ENCODE measurements at places on chromosomes 5 and 9. TPM values are rescaled to one million over a fixed set of nuclear protein-coding genes. Genes with fewer than 3 reads are reported as not detected.

Gene BAAT
- 0.53 TPM for total RNA-seq

Gene ARID3C
- not detected for total RNA-seq

Gene TUSC1
- 45.7 TPM for total RNA-seq

Gene LECT2
- not detected for total RNA-seq

Gene IFNA13
- total RNA-seq: not detected

Gene PPP3R2
- total RNA-seq: not detected

Gene NDUFS6
- total RNA-seq: 29.8 TPM

Gene TXNDC8
- not detected for total RNA-seq

DNA sequence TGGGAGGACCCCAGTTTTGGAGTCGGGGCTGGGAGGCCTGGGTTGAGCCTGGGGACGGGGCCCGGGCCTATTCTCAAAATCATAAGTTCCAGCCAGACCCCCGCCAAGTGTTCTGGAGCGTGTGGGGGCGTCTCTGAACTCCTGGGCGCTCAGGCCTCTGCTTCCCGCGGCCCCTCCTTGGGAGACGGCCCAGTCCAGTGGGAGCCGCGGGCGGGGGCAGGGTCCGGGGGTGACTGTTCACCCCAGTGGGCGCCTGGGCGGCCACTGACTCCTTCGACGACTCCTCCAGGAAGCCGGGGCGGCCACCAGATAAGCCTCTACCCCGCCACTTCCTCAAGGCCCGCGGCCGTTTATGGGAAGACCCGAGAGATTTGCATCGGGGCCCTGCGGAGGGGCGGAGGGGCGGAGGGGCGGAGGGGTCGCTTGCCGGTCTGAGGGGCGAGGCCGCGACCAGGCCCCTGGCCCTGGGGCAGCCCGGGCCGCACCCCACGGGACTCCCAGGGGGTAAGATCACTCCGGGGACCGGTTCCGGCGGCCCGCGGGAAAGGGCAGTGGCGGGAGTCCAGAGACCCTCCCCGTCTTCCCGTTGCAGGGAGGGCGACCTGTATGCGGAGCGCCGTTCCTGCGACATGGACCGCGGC is 655 bp downstream of the TOR4A start:
- no peak for DNase-seq
- peaks cover 12% of the 10 kb centered on the region for H3K4me1 ChIP-seq
- peak overlapping the region; percentile 63 for H3K4me3 ChIP-seq
- H3K27ac ChIP-seq: peak overlapping the region; percentile 81
- no peaks in the 10 kb centered on the region for H3K27me3 ChIP-seq
- H3K36me3 ChIP-seq: peaks cover 15% of the 10 kb centered on the region

DNA sequence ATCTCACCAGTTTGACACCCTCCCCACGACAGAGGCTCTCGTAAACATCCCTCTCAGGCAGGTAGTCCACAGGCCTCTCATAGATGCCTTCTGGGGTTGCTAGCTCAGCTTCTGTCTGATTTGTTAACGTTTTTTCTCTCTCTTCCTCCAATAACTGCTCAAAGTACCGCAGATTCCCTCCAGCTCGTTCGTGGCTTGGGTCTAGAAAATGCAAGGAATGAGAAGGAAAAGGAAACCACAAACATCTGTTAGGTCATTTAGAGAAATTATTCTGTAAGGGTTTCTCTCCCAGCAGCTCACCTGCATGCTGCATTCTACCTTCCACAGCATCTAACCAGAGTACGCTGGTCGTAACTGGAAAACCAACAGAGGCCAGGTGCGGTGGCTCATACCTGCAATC is 18.5 kb downstream of the P4HA2 start:
- H3K36me3 ChIP-seq: peaks cover 53% of the 10 kb centered on the region
- no peak overlapping the region for H3K27ac ChIP-seq
- H3K4me3 ChIP-seq: no peak overlapping the region
- no peak for DNase-seq
- H3K27me3 ChIP-seq: no peaks in the 10 kb centered on the region

GRCh38 chr9:86975606-86976005 is 28.3 kb upstream of the GAS1 start:
- no peak for DNase-seq
- no peak overlapping the region for H3K4me3 ChIP-seq
- no peak overlapping the region for H3K27ac ChIP-seq
- no peaks in the 10 kb centered on the region for H3K36me3 ChIP-seq

DNA sequence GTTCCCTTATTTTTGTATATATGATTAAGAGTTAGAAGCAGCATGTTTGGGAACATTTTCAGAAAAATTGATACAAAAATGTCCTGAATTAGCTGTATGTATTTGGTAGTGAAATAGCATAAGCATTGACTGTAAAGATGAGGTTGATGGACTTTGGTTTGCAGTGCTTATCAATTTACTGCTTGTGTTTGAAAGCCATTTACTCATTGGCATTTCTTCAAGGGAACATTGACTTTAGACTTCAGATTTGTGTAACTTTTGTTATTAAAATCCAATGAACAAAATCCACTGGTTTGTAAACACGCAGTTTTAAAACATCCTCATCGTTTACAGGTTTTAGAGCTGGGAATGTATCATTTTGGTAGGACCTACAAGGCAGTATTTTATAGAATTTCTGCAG is 61.3 kb downstream of the KDM4C start:
- H3K4me1 ChIP-seq: no peaks in the 10 kb centered on the region
- no peak for DNase-seq
- H3K36me3 ChIP-seq: no peaks in the 10 kb centered on the region
- H3K4me3 ChIP-seq: no peak overlapping the region
- no peak overlapping the region for H3K27ac ChIP-seq

DNA sequence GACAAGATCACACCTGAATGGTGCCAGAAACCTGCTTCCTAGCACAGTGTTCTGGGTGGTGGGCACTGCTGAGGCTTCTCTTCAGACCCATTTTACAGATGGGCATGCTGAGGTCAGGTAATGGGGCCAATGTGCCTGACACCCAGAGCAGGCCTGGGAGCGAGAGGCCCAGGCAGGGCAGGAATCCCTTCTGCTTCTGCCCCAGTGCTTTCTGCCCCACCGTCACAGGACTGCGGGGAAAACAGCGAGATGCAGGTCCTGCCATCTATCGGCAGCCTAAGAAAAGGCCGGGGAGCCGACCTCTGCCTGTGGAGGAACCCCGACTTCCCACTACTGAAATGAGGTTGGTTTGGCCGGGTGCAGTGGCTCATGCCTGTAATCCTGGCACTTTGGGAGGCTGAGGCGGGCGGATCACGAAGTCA is 22.8 kb upstream of the RNU6ATAC start:
- peaks cover 9% of the 10 kb centered on the region for H3K4me1 ChIP-seq
- DNase-seq: peak; percentile 63
- no peak overlapping the region for H3K27ac ChIP-seq
- H3K36me3 ChIP-seq: no peaks in the 10 kb centered on the region
- H3K27me3 ChIP-seq: no peaks in the 10 kb centered on the region

GRCh38 chr5:79834098-79834753 is 144.6 kb downstream of the CMYA5 start:
- no peak overlapping the region for H3K27ac ChIP-seq
- no peaks in the 10 kb centered on the region for H3K36me3 ChIP-seq
- H3K4me3 ChIP-seq: no peak overlapping the region
- H3K27me3 ChIP-seq: no peaks in the 10 kb centered on the region

- no peaks in the 10 kb centered on the region for H3K27me3 ChIP-seq
- no peaks in the 10 kb centered on the region for H3K36me3 ChIP-seq
- peaks cover 13% of the 10 kb centered on the region for H3K4me1 ChIP-seq
- no peak overlapping the region for H3K4me3 ChIP-seq
Observed at GRCh38 chr5:1537603-1538154, 13.9 kb upstream of the LPCAT1 start.

- no peak overlapping the region for H3K27ac ChIP-seq
- H3K27me3 ChIP-seq: no peaks in the 10 kb centered on the region
- H3K4me1 ChIP-seq: no peaks in the 10 kb centered on the region
- no peak for DNase-seq
- H3K36me3 ChIP-seq: no peaks in the 10 kb centered on the region
Observed at GRCh38 chr5:178793151-178793550, 62.7 kb upstream of the ZNF354A start.

GRCh38 chr9:880725-881124 is 39.2 kb downstream of the DMRT1 start:
- no peaks in the 10 kb centered on the region for H3K27me3 ChIP-seq
- no peak for DNase-seq
- H3K4me1 ChIP-seq: no peaks in the 10 kb centered on the region
- no peak overlapping the region for H3K27ac ChIP-seq
- no peaks in the 10 kb centered on the region for H3K36me3 ChIP-seq
- no peak overlapping the region for H3K4me3 ChIP-seq

- peaks cover 5% of the 10 kb centered on the region for H3K4me1 ChIP-seq
- H3K4me3 ChIP-seq: no peak overlapping the region
- H3K27ac ChIP-seq: peak overlapping the region; percentile 43
- DNase-seq: no peak
Observed at GRCh38 chr9:107141967-107142366, 141.1 kb upstream of the RAD23B start.

- H3K27me3 ChIP-seq: no peaks in the 10 kb centered on the region
- H3K36me3 ChIP-seq: no peaks in the 10 kb centered on the region
- no peak for DNase-seq
- peak overlapping the region; percentile 89 for H3K27ac ChIP-seq
Observed at GRCh38 chr5:83077662-83078261, 415 bp downstream of the XRCC4 start.

DNA sequence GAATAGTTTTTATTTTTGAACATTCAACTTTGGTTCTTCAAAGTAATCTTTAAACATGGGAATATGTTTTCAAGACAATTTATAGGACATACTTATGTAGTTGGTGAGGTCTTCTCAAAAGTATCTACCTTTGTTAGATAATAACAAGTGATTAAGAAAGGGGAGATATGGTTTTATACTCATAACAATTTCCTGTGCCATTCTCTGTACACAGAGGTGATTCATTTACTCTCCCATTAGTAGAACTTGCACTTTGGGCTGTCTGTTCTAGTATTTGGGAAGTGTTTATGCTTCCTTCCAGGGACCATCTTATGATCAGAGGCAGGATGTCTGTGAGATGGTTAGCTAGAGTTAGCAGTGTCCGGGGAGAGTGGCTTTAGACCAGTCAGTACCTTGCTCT is 15.2 kb downstream of the LSM11 start:
- H3K27me3 ChIP-seq: no peaks in the 10 kb centered on the region
- DNase-seq: no peak
- H3K36me3 ChIP-seq: peaks cover 17% of the 10 kb centered on the region
- no peak overlapping the region for H3K4me3 ChIP-seq
- H3K4me1 ChIP-seq: no peaks in the 10 kb centered on the region
- no peak overlapping the region for H3K27ac ChIP-seq

DNA sequence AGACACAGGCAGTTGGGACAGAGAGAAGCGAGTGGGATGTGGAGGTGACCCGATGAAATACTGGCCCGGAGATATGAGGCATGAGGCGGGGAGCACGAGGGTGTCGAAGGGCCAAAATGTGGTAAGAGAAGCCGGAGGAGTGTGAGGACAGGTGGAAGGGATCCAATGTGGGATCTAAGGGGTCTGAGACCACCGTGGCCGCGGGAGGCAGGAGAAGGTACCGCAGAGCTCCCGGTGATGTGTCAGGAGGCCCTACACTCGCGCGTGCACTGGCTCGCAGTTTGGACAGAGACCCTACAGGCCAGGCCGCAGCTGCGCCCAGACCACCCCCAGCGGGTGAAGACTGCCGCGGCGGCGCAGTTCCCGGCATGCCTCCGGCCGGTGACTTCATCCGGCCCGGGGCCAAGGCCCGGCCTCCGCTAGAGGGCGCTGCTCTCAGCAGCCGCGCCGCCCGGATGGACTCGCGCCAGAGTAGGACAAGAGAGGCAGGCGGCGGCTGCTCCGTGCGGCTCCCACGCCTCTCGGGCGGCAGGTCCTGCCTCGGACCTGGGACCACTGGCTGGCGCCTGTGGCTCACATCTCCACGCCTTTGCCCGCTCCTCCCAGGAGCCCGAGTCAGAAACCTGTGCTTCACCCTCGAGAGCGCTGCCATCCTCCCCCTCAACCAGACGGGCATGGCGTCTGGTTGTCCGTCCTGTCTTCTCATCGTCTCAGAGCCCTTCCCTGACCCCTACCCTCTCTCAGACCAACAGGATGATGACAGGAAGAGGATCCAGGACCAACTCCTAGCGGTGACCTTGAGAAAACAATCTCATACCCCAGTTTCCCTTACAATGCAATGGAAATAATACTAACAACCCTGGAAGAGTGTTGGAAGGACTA is 35.4 kb upstream of the STING1 start:
- peak; percentile 62 for DNase-seq
- H3K4me3 ChIP-seq: peak overlapping the region; percentile 68
- H3K27me3 ChIP-seq: no peaks in the 10 kb centered on the region
- H3K36me3 ChIP-seq: no peaks in the 10 kb centered on the region
- peak overlapping the region; percentile 77 for H3K27ac ChIP-seq
- peaks cover 2% of the 10 kb centered on the region for H3K4me1 ChIP-seq

- no peaks in the 10 kb centered on the region for H3K4me1 ChIP-seq
- DNase-seq: no peak
- no peak overlapping the region for H3K27ac ChIP-seq
- H3K36me3 ChIP-seq: no peaks in the 10 kb centered on the region
- no peaks in the 10 kb centered on the region for H3K27me3 ChIP-seq
Observed at GRCh38 chr5:127858116-127858784, 155.1 kb downstream of the CCDC192 start.

DNA sequence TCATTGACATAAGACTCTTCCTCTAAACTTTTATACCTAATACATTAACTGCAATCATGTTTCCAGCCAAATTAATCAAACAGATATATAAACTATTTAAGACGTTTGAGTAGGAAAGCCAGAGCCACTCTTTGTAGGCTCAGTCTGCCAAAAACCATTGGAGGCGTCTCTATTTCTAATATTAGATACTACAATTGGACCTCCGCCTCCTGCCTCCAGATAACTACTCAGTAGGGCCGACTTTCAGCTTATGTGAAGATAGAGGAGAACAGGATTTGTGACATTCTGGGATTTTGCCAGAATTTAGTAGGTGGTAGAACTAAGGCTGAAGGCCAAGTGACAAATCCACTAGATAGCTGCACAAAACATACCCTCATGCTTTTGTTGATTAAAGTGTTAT is 463.0 kb downstream of the CETN3 start:
- no peaks in the 10 kb centered on the region for H3K4me1 ChIP-seq
- H3K36me3 ChIP-seq: no peaks in the 10 kb centered on the region
- no peak for DNase-seq
- peak overlapping the region; percentile 38 for H3K27ac ChIP-seq
- no peaks in the 10 kb centered on the region for H3K27me3 ChIP-seq
- H3K4me3 ChIP-seq: no peak overlapping the region

- no peak overlapping the region for H3K4me3 ChIP-seq
- no peaks in the 10 kb centered on the region for H3K4me1 ChIP-seq
- H3K27me3 ChIP-seq: no peaks in the 10 kb centered on the region
- no peaks in the 10 kb centered on the region for H3K36me3 ChIP-seq
- H3K27ac ChIP-seq: no peak overlapping the region
Observed at GRCh38 chr5:45038366-45038987, 229.7 kb downstream of the MRPS30 start.

- H3K27ac ChIP-seq: peak overlapping the region; percentile 83
- no peaks in the 10 kb centered on the region for H3K36me3 ChIP-seq
- peak; percentile 77 for DNase-seq
Observed at GRCh38 chr9:114059047-114059803, 18.9 kb downstream of the AMBP start.

DNA sequence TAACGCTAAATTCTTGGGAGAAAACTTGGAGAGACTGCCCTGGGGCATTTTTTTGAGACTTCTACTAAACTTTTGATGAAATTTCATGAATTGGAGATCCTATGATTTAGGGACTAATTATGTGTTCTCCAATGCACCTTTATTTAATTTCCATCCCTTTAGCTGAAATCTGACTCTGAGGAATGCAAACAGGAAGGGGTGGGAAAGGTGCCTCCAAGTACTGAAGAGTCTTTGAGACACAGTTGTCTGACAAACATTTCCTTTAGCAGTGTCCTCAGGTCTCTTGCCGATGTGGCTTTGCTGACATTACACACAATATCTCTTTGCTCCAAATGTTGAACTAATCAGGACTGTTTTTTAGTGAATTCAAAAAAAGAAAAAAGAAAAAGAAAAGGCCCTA is 76.9 kb downstream of the LIX1 start:
- no peak overlapping the region for H3K4me3 ChIP-seq
- H3K27me3 ChIP-seq: no peaks in the 10 kb centered on the region
- no peaks in the 10 kb centered on the region for H3K4me1 ChIP-seq
- H3K36me3 ChIP-seq: no peaks in the 10 kb centered on the region
- H3K27ac ChIP-seq: no peak overlapping the region
- DNase-seq: no peak

All from ascending aorta (tissue), 2 donors.